ENCODE measurements at places on chromosomes 5 and 9.

- no peak for DNase-seq
These were observed 5.6 kb downstream of the OLFM1 start for GRCh38 chr9:135093111-135093510.

GRCh38 chr9:86580688-86581087 lies 226.5 kb upstream of the TUT7 start:
- no peak for DNase-seq

- no peak for DNase-seq
These were observed 64.5 kb downstream of the MFAP3 start for GRCh38 chr5:154103233-154103632.

DNA sequence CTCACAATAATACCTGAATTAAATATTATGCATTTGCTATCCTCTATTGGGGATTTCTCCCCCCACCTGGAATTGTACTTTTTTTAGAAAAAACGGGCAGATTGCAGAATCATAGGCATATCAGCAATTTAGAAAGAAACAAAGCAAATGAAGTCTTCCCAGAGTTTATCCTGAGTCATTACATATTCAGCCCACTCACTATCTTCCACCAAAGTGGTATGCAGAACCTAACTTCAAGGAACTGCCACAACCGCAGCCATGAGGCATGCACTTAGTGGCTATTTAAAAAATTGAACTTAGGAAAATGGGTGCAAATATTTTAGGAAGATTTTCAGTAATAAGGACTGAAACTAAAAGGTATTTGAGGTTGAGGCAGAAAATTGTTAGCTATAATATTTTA lies 48.6 kb downstream of the UBAP1 start:
- no peak for DNase-seq

DNA sequence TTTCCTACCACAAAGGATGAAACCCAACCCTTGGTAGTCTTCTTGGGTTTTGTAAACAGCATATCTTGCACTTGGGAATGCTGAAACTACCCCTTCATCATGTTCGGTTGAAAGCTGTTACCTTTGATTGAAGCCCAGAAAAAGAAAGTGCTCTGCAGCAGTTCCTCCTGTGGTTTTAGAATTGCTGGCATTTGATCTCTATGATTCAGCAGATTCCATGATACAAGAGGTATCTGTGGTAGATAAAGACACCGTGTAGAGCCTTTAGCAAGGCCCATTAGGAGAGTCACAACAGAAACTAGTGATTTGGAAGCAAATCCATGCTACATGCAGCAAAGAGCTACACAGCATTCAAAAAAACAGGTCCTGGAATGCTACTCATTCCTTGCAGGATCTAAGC lies 557.0 kb downstream of the TLE1 start:
- no peak for DNase-seq

DNA sequence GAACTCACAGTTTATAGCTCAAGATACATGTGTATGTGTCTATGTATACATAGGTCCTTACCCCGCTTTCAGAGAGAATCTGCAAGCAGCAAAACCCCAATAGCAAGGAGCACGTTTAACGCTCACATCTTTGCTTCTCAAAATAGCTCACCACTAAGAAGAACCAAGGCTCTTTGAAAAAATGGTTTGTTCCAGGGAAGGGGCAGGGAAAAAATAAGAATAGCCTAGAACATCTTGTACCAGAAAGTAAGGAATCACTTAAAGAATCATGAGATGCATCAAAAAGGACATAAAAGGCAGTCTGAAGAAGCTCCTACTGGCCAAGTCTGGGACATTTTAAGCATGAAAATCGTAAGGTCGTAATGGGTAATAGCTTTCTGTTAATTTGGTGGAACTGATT lies 196.4 kb downstream of the FSTL4 start:
- no peak for DNase-seq

- DNase-seq: no peak
These were observed 7.0 kb downstream of the FSTL4 start for GRCh38 chr5:133605323-133605722.

DNA sequence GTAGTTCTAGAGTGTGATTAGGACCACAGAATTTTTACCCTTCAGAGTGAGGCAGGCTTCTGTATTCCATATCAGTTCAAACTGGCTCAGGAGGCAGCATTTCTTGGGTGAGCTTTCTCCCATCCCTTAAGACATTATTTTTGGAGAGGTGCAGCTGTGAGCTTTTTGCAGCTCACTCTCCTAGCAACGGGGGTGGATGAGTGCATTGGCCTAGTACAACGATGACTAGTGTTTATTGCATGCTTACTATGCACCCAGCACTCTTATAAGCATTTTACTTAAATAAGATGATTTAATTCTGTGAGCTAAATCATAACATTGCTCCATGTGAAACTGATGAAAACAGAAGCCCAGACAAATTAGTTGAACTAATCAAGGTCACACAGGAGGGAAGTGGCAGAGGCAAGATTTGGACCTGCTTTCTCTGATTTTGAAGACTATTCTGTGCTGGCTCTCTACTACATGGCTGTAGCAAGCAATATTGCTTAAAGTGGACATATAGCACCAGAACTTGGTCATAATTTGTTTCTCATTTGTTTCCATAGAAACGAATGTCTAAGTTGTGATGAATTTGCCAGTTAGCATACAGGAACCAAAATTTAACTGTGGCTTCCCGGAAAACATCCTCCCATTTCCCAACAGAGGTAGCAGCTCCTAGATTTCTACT lies 372.1 kb upstream of the RIOK2 start:
- DNase-seq: no peak

GRCh38 chr5:130797303-130797702 lies 367.8 kb downstream of the HINT1 start:
- no peak for DNase-seq
